Fibroblast of skin of abdomen (primary cell): ENCODE measurements at places on chromosomes 4 and X.

DNA sequence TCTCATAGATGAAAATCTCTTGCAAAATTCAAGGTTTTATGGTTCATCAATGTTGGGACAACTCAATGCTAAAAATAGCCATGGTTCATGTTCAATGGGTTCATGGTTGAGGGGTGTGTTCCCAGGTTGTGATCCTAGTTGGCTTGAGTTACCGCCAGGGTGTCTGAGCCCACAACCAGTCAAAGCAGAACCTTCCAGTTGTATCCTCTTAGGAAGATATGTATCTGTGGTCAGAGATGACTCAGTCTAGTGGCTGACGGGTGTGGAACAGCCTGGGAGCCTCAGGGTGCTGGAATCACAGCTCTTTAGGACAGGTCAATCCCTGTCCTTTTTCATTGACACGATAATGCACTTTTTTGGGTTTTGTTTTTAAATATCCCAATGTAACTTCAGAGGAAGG lies 192.3 kb upstream of the NR3C2 start:
- DNase-seq, result no peak

DNA sequence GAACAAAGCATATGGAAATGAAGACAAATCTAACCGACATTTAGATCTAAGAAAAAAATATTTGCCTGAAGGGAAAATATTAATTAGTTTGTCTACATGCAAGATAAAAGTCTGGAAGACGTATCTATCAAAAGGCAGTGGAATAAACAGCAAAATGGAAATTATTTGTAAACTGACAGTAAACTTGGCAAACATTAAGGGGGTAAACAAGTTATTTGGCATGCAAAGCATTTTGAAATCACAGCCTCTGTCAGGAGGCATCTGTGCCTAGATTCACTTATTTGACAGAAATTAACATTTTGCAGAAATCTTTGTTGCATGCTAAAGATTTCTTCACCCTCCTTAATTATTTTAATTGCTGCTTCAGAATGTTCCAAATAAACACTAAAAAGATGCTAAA lies 1065.8 kb upstream of the POU3F4 start:
- DNase-seq, result no peak

- no peak for DNase-seq
Measured at GRCh38 chr4:138087066-138087719, 155.0 kb downstream of the SLC7A11 start.

DNA sequence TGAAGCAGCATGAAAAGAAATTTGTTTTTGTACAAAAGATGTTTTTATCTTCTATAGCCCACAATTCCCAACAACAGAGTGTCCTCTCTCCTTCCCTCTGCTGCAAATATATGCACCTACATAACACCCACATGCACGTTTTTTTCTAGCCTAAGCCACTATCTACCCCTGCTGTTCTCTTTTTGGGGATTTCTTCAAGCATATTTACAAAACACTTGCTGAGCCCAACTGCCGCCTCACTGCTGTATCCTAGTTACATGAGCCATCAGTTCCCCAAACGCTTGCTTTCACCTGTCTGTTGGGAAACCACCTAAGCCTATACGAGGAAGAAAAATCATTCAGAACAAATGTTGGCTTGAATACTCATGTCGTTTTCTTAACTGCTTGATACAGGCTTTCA lies 127.2 kb downstream of the CHRNA9 start:
- DNase-seq, result no peak

DNA sequence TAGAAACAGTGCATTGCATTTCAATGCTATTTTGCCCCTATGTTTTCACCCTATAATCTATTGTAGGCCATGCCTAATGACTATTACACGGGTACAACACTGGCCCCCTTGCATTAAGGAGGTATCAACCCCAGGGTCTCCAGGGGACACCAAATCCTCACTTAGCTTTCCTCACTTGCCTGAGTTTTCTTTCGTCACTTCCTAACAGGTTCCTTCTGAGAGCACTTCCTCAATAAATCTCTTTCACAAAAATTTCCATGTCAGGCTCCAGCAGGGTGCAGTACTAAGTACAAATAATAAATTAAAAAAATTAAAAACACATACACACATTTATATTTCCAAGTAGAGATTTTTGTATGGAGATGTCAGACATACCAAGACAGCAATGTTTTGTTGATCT lies 165.0 kb downstream of the RBM46 start:
- no peak for DNase-seq

DNA sequence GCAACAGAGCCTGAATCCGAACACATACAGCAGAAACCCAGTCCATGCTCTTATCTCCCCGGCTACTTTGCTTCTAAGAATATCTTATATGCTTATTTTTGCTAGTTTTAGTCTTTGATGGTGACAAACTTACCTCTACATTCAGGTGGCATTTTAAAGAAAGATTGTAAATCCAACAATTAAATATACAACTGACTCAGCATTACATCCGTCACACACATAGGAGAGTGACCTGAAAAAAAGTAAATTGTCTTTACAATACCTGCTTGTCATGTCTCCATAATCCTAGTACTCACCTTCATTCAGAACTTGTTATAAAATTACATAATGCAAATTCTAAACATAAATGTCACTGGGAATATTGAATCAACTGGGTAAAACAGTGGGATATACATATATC lies 30.6 kb upstream of the BMP3 start:
- no peak for DNase-seq

- no peak for DNase-seq
Measured at GRCh38 chr4:104129243-104129642, 365.5 kb downstream of the CXXC4 start.

DNA sequence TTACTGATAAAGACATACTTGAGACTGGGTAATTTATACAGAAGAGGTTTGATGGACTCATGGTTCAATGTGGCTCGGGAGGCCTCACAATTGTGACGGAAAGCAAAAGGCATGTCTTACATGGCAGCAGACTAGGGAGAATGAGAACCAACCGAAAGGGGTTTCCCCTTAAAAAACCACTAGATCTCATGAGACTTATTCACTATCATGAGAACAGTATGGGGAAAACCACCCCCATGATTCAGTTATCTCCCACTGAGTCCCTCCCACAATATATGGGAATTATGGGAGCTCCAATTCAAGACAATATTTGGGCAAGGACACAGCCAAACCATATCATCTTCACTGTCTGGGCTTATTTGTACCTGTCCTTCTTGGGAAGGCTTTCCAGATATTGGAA lies 22.8 kb upstream of the MUC7 start:
- DNase-seq, result no peak
